ENCODE measurements at places on chromosomes 12 and 14. TPM values are rescaled to one million over a fixed set of nuclear protein-coding genes. Genes with fewer than 3 reads are reported as not detected.

The CLEC1B gene
- not detected for total RNA-seq

DNA sequence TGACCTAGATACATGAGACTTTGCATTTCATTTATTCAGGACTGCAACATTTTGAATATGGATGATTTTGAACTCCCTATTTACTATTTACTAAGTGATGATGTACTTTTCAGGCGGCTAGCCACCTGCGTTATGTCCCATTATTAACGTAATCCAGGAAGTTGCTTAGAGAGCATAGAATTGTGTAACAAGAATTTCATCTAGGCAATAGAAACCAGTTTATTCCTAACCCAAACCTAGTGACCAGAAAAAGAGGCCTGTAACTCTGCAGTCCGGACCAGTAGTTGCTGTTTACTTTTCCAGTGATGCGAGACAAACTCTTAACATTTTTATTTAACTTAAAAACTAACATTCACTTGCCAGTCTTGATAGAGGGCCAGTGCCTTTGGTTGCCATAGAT lies 12.3 kb downstream of the NUDT4 start:
- no peak for DNase-seq

DNA sequence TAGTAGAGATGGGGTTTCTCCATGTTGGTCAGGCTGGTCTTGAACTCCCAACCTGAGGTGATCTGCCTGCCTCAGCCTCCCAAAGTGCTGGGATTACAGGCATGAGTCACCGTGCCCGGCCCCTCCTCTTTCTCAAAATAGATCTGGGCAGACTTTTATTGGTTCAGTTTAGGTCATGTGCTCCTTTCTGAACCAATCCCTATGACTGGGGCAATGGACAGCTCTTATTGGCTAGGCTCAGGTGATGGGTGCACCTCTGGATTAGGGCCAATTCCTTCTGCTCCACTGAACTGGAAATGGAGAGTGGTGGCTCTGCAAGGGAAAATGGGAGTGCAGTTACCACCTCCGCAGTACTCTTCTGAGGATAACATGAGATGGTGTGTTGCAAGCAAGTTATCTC lies 6.2 kb upstream of the ATP6V0A2 start:
- DNase-seq = no peak

The NEMP1 gene
- total RNA-seq = 4.2 TPM
